ENCODE measurements at places on chromosomes 7 and 10. TPM values are rescaled to one million over a fixed set of nuclear protein-coding genes. Genes with fewer than 3 reads are reported as not detected.
A peak's percentile ranks its signal among the peaks of the same experiment; 100 is the strongest.

Gene NUDT13
- 2.3 TPM for total RNA-seq

GRCh38 chr10:77993620-77994019 lies 35.7 kb downstream of the POLR3A start:
- no peak for DNase-seq

DNA sequence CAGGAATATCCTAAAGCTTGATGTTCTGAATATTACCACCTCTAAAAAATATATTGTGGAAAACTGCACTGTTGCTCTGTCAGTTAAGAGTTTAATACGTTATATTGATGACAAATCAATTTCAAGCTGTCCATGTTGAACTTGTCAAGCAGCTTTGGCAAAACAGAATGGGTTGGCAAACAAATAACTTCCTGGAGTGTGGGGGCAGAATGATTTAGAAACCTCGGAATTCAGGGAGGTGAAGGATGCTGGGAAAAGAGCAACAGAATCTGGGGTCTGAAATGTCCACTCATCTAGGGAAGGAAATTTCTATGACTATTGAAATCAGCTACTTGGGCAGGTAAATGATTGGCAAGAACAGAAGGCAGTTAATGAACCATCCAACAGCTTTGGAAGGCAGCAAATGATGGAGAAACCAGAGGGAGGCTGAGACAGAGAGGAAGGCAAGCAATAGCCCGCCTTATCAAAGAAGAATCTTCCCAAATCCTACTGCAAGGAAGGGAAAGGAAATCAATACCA lies 95.1 kb upstream of the PALS2 start:
- no peak for DNase-seq

Gene HOXA13
- total RNA-seq: 0.22 TPM

GRCh38 chr7:158572000-158572828 lies 15.4 kb downstream of the PTPRN2 start:
- DNase-seq: no peak

Gene CNPY1
- total RNA-seq: not detected

DNA sequence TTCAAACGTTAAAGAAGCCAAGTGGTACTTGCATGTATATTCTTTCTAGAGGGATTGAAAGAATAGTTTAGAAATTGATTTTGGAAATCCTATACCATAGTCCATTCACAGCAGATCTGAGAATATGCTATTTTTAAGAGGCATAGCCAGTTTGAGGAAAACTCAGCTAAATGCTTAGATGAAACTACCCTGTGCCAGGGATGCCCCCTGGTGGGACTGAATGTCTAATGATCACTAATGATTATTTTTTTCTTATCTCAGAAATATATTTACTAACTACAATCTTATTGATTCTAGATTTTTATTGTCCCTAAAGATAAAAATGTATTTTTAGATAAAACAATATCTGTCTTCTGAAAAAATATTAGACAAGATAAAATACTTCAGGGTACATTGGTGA lies 844.9 kb upstream of the PHF14 start:
- no peak for DNase-seq

Gene SPOCK2
- 0.67 TPM for total RNA-seq

DNA sequence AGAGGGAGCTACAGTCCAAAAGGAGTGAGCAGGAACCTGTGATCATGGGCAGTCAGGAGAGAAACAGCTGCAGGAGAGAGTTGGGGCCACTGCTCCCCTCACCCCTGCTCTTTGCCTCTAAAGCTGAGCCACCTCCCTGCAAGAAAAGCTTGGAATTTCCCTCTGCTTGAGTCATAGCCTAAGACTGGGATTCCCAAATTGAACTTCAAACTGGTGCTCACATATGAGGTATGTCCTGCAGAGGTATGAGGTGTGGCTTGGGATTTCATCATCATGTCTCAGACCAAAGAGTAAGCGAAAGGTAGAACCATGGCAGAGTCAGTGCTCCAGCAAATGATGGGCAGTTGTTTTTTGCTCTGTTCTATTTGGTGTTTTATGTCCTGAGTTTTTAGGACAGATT lies 237.1 kb upstream of the NRP1 start:
- no peak for DNase-seq

DNA sequence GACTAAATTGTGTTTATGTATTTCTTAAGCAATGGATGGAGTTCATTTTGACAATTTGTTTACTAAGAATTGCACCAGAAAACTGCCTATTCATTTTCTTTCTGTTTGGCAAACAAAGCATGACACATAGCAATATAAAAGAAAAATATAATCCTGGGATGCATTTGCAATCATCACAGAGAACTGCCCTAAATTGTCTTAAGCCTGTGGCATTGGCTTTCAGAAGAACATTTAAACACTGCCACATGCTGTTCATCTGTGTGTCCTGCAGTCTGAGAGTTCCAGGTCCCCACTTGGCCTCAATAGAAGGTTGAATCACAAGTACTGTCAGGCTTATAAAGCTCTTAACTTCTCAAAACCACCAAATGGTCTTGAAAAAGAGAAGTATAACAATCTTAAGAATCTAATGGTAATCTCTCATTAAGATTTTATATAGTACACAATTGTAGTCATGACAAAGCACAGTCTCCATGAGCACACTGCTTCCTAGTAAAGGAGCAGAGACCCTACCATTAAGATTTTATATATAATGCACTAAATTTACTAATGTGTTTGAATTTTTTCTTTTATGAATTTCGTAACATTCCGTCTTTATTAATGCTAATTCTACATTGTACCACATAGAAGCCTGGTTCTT lies 29.9 kb downstream of the RNLS start:
- DNase-seq: peak; percentile 76
